ENCODE measurements at places on chromosomes 7 and 10. TPM values are rescaled to one million over a fixed set of nuclear protein-coding genes. Genes with fewer than 3 reads are reported as not detected.

Gene NPFFR1
- total RNA-seq = not detected

Gene PNLIPRP2
- total RNA-seq = not detected

Gene KLF14
- total RNA-seq = not detected

DNA sequence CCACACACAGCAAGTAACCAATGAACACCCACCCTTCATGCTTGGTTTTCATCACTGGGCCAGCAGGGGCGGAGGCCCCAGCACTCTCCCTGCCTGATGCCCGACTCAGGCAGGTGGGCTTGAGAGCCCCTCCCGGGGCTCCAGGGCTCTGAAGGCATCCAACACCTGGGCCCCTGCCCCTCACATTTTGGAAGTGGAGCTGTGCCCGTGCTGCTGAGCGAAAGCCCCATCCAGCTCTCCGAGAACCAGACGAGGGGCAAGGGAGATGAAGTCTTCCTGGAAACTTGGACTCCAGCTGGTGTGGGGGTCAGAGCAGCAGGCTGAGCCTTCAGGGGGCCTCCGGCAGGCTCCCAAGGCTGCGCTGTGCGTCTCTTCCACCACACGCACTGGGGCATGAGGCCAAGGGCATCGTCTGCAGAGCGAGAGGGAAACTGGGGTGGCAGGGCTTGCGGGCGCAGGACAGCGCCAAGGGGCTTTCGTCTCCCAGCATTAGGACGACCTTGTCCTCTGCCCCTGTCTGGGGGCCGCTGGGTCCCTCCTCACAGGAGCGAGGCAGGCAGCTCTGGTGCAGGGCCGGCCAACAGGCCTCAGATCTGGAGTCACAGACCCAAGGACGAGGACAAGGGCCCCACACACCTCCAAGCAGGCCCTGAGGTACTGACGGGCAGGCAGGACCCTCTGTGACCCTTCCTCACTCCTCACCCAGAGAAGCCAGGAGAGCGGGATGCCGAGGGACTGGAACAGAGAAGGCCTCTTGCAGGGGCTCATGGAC lies 108.3 kb upstream of the FAM20C start:
- no peak for DNase-seq

GRCh38 chr7:48158404-48158803 lies 12.9 kb upstream of the ABCA13 start:
- DNase-seq = no peak

GRCh38 chr7:4245866-4246470 lies 436.1 kb upstream of the FOXK1 start:
- no peak for DNase-seq

DNA sequence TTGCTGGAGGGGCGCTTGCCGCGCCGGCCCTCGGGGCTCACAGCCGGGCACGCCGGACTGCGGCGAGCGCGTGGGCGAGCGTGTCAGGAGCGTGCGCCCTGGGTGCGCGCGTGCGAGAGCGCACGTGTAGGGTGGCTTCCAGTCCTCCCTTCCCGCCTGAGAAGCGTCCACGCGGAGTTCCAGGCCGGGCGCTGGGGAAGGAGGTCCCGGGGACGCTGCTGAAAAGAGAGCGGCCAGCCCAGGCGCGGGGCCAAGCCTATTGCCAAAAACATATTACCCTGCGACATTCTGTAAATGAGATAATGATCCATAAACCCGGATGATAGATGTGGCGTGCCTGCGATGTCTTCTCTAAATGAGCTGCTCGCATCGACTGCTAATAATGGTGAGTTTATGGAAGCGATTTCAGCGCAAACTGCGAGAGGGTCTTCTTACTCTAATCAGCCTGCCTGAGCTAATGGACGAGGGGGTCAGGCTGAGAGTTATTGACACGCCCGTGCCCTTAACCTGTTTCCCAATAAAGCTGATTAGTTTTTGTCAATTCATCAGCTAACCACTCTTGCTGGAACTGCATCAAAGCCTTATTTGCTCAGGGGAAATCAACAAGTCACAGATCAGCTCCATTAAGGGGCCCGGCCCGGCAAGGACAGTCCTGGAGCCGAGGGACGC lies 8.0 kb upstream of the MNX1 start:
- no peak for DNase-seq

- DNase-seq = peak; percentile 13
Observed at GRCh38 chr10:132266594-132267161, 41.1 kb downstream of the STK32C start.
